GM12892 (cell line): ENCODE measurements at places on chromosomes 2 and 18.

DNA sequence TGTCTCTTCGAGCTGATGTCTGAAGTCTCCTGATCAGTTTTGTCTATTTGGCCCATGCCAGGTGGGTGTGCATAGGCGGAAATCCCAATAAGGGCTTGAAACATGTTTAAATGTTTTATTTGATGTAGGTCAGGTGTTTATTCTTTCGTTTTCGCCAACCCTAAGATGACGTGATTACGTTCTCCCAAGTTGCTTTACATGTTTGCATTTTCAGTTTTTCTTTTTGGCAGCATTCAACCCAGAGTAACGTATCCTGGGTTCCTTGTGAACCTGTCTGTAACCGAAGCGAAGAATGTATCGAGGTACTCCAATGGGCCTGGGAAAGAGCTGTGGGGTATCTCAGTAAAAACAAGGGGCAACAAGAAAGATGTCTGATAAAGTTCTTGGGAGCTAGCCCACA, 3.1 kb downstream of the ALPK2 start:
- DNase-seq = no peak

DNA sequence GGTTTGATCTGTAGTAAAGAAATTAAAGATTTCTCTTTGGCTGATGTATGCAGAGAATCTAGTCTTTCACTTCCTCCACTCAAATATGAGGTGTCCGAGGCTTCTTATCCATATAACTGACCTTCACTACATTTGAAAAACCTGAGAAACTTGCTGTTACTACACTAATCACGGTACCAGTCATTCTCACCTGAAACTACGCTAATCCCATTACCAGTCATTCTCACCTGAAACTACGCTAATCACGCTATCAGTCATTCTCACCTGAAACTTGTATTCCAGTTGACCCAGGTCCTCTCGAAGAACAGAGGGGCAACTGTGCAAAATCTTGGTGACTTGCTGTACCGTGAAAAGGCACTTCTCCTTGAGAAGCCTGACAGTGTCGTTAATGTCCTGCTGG, 5.1 kb downstream of the MTERF4 start:
- DNase-seq = no peak

DNA sequence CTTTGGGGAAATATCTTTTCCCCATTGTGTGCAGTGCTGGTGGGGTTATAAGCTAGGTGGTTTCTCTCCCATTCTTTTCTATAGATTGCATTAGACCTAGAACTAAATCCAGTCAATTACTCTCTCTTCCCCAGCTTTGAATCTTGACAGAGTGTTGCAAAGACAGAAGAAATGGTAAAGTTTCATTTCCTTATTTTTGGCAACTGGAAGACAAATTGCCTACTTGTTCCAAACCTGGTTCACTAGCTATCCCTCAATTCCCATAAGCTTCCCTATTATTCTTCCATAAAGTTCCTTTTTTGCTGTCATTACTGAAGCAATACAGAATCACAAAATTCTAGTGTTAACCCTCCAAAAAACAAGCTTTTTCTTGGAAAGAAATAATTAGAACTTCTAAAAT, 94.0 kb upstream of the ITGA4 start:
- no peak for DNase-seq

GRCh38 chr2:157927155-157927554, 51.0 kb upstream of the ACVR1 start:
- no peak for DNase-seq

DNA sequence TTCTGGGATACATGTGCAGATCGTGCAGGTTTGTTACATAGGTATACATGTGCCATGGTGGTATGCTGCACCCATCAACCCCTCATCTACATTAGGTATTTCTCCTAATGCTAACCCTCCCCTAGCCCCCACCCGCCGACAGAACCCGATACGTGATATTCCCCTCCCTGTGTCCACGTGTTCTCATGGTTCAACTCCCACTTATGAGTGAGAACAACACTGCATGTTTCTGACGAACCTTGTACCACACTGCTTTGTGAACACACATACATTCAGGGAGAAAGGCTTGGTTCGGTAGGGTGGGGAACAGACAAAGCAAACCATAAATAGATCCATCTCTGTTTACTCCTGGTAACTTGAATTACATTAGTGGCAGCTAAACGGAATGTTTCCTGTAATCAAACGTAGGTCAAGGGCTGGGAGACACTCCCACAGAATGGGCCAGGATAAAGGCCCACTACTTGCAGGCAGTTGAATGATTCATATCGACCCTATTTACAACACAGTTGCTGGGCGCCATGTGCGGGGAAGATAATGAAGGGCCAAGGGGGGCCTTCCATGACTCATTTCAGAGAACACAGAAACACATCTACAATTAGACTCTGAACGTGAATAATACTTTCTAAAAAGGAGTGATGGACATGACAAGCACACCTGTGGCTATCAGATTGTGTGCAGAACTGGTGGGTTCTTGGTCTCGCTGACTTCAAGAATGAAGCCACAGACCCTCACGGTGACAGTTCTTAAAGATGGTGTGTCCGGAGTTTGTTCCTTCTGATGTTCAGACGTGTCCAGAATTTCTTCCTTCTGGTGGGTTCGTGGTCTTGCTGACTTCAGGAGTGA, 56.8 kb upstream of the KIDINS220 start:
- no peak for DNase-seq

DNA sequence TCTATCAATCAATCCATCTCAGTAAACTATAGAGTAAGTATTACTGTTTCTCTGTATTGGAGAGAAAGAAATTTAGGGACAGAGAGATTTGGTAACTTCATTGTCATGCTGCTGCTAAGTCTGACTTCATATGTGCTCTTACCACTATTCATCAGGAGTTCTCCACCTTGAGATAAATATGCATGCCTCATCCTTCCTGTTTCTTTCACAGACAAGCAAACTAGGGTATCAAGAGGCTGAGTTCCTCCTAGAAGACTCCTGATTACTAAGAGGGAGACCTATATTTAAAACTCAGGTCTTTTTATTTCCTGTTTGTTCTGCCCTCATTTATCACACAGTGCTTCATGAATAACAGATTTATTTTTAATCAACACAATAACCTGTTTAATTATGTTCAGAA, 34.1 kb downstream of the RIT2 start:
- DNase-seq = no peak

DNA sequence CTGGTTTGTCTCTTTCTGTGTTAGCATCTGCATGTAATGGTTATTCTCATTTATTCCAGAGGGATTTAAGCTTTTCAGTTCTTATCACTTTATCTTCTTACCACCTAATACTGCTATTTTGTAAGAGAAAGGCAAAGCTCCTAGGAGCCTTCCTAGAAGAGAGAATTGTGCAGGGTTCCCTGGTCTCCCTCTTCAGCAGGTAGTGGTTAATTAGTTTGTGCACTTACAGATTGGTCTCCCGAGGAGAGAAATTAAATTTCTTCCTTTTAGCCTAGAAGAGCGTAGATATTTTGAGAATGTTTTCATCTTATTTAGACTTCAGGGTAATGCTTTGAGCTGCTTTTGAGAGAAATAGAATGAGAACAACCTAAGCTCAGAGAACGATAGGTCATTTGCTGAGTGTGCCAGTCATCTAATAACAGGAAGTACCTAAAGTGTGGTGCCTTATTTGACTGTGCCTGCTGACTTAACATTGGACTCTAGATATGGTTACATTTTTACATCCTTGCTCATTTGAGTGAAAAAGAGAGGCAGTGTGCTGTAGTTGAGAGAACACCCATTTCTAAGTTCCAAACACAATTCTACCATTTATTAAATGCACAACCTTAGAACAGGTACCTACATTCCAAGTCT, 651.4 kb downstream of the STK39 start:
- no peak for DNase-seq

- no peak for DNase-seq
These were observed 376.2 kb downstream of the NCKAP5 start for GRCh38 chr2:133192028-133192427.

- DNase-seq = no peak
These were observed 4.2 kb upstream of the CTDSP1 start for GRCh38 chr2:218395456-218395825.

DNA sequence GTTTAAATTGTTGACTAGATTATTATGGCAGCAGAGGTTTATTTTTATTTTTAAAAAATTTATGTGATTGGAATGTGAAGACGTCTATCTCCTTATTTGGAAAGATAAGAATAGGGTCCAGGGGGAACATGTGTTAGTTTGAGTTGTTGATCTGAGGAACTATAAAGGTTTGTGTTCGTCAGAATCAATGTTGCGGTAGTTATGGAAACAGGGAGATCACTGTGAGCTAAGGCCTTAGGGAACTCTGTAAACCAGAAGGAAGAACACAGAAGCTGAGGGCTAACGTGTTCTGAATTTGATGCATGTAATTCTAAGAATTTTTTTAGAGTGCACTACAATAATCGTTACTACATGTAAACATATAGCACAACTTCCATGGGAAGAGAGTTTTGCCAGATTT, 168.5 kb upstream of the ZSWIM2 start:
- DNase-seq = no peak

DNA sequence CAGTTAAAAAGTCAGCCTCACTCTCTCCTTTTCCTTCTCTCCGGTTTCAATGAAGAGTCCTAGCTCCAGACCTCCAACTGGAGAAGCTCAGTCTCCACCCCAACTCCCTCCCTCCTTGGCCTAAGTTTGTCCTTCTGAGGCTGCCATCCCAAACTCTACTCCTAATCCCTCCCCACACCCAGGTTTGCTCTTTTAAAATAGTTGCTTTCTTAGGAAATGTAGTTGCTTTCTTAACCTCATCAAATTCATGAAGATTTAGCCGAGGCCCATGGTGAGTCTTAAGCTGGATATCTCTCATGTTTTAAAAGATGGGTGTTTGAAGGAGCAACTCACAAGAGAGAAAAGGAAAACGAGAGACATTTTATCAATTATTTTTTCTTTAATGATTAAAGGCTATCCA, 937 bp upstream of the LANCL1 start:
- no peak for DNase-seq

- DNase-seq = peak; percentile 93
These were observed at the start of gene SLC25A12 for GRCh38 chr2:171893824-171894611. Gene SLC25A12, minus strand, starts transcription at chr2:171894244. Its CDS starts 30 bp downstream, at chr2:171894214.

DNA sequence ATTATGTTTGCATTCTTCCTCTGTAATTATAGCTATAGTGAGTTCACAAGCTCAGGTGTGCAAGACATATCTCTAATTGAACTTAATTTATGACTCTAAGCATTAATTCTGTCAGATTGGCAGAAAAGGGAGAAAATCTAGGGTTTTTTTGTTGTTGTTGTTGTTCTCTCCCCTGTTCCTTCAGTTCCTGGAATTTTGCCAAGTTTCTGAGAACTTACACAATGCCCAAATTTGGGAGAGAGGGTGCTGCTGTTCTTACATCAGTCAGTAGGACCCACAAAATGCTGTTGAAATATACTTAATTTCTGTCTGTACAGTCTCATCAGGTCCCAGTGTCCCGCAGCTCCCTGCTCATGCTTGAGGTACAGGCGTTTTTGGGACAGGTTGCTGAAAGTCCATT, 221.8 kb upstream of the RBMS1 start:
- DNase-seq = no peak

DNA sequence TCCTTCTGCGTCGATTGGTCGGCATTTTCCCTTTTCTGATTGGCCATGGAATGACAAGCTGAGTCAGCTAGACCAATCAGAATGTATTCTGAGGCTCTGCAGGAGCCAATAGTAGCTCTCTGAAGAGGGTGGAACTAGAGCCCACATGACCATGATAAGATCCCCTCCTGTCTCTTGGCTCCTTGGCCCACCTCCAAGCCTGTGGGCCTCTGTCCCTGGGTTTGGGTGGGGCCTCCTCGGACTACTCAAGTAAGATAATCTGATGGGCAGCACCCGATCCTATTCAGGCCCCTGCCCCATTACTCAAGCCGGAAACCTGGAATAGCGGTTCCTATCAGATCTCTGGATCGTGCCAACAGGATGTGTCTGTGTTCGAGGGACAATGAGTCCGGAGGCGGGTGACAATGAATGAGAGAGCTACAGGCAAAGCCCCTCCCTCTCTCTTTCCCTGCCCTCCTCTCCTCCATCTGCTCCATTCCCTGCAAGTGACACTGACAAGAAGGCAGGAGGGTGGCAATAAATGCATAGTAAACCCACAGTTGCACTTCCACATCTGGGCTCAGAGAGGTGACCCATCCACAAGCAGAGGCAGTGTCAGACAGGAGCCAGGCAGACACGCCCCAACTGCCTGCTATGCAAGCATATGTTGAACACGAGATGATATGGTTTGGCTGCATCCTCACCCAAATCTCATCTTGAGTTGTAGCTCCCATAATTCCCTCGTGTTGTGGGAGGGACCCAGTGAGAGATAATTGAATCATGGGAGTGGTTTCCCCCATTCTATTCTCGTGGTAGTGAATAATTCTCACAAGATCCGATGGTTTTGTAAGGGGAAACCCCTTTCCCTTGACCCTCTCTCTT, 114.7 kb downstream of the TNS1 start:
- DNase-seq = no peak

DNA sequence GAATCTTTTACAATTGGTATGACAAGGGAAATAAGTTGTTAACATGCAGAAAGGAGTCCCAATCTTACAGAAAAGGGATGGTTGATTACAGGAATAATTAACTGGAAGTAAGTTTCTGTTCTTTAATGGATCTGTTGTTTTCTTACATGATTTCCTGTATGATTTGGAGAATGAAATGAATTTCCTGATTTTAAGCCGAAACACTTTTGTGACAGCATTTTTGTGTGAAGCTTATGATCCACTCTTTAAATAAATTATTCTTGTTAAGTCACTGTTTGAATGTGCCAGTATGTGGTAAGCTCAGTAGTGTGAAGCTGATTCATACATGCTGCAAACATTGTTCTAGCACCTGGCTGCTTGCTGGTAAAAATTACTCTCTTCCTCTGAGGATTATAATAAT, 516.2 kb downstream of the DCDC2C start:
- no peak for DNase-seq

DNA sequence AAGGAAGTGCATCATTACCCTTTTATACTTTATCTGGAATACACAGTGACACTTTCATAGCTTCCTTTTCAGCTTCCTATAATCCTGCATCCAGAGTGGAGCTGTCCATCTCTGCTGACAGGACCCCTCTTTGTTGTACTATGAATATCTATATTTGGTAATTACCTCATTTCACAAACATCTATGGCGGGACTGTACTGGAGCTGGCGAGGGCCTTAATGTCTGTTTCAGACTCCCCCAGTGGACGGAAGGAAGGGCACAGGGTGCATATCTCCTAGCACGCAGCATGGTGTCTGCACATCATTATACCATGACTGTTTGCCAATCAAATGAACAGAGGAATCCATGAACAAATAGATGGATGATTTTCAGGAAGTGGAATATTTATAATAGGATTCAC, 142.3 kb downstream of the SOX11 start:
- DNase-seq = no peak

- DNase-seq = no peak
These were observed 65.9 kb upstream of the ACTR3 start for GRCh38 chr2:113823716-113824595.
